ENCODE measurements at places on chromosomes 13 and 19.
A peak's percentile ranks its signal among the peaks of the same experiment; 100 is the strongest.

GRCh38 chr19:803686-804418, 6.6 kb downstream of the PTBP1 start:
- DNase-seq, result no peak

- no peak for DNase-seq
Measured at GRCh38 chr19:49635530-49636232, 4.3 kb downstream of the RRAS start.

GRCh38 chr13:77222000-77222690, 104.7 kb downstream of the MYCBP2 start:
- DNase-seq, result no peak

DNA sequence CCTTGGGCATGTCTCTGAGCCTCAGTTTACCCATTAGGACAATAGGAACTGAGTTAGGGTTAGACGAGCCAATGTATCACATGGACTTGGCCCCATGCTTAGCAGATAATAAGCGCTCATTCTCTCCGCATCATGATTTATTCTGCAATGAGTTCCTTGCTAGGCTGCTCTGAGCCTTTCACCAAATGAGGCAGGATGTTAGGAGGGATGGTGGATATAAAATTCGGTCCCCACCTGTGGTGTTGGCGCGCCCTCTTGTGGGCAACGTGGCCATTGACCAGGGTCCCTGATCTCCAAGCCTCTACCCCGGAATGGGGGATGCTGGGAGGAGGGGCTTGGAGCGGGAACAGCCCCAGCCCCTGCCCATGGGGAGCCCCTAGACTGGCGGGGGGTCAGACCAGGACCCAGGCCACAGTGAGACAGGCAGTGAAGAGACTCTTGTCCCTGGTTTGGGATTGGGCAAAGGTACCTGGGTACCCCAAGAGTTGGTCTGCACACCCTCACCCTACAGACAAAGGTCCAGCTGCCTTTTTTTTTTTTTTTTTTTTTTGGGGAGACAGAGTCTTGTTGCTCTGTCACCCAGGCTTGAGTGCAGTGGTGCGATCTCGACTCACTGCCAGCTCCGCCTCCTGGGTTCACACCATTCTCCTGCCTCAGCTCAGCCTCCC, 43.9 kb downstream of the CERS4 start:
- peak; percentile 9 for DNase-seq

- DNase-seq, result no peak
Measured at GRCh38 chr19:19409631-19410030, 4.2 kb downstream of the GATAD2A start.

- DNase-seq, result no peak
Measured at GRCh38 chr13:29402166-29402636, 193.3 kb downstream of the SLC7A1 start.

DNA sequence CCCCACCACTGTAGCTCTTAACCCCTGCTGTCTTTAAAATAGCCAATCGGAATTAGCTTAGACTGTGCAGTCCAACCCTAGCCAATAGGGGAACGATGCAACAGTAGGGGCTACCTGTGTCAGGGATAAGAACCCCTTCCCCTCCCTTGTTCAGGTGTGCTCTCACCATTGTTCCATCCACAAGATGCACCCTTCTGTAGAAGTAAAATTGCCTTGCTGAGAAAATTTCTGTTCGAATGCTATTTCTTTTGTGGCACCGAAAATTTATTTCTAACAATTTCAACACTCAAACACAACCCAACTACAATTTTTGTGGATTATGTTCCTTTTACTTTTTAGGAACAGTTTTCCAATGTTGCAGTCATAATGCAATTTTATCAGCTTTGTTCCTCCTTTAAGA, 3.6 kb upstream of the ZNF583 start:
- no peak for DNase-seq

DNA sequence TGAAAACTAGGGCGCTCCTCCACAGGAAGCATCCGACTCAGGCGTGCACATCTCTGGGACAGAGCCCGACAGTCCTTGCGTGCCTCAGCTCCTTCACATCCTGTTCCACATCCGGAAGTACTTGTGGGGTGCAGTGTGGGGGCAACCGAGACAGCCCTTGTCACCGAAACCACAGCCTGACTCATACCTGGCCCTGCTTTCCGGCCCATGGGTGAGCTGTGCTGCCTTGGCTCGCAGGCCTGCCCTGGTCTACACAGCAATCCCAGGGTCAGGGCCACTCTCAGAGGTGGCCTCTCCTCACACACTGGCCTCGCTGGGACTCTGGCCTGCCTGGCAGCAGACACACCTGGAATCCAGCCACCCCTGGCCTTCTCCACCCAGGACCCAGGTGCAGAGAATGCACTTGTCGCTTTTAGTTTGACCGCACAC, 100.4 kb downstream of the STK24 start:
- no peak for DNase-seq

- peak; percentile 86 for DNase-seq
Measured at GRCh38 chr19:38949580-38950367, 19.0 kb downstream of the MRPS12 start.

DNA sequence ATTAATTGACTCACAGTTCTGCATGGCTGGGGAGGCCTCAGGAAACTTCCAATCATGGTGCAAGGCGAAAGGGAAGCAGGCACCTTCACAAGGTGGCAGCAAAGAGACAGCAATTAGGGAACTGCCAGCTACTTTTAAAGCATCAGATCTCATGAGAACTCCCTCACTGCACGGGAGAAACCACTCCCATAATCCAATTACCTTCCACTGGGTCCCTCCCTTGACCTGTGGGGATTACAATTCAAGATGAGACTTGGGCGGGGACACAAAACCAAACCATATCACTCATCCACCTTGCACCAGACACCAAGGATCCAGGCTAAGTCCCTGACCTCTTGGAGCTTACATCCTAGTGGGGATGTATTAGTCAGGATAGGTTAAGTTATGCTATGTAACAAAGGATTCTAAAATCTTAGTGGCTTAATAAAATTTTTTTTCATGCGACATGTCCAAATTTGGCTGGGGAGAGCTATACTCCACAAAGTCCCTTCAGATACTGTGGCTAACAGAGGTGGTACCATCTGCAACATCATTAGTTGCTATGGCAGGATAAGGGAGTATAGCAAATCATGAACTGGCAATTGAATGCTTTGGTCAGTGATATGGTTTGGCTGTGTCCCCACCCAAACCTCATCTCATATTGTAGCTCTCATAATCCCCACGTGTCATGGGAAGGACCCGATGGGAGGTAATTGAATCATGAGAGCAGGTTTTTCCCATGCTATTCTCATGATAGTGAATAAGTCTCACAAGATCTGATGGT, 8.3 kb upstream of the FAM187B start:
- no peak for DNase-seq

- DNase-seq, result no peak
Measured at GRCh38 chr13:25541434-25542123, 169.8 kb downstream of the ATP8A2 start.

DNA sequence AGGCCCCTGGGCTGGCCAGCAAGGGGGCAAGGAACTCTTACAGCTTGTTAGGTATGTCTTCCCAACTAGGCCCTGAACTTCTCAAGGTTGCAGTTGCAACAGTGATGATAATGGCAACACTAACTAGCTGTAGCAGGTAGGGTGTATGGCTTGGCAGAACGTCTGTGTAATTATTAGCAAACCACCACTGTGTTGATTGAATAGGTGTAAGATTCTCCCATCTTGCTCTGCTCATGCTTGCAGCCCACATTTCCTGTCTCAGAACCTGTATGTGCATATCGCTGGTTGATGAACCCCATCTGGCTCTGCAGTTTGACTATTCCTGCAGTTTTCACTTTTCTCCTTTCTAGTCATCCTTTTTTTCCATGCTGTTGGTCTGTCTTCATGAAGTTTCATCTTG, 178.8 kb downstream of the KATNAL1 start:
- no peak for DNase-seq

DNA sequence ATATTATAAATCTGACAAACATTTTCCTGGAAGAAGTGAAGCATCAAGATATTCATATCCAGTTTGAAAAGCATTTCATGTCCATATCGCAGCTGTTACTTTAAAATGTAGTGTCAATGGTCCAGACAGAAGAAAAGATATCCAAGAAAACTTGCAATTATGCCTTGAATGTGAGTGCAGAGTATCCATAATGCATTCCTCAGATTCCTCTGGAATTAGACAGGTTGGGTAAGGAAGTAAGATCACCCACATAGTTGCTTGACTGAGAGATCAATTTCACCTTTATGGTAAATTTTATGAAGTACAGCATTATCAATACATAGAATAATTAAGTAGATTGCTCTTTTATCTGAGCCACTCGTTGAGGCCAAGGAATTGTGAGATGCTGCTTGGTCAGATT, 327.0 kb upstream of the SLITRK5 start:
- DNase-seq, result no peak

DNA sequence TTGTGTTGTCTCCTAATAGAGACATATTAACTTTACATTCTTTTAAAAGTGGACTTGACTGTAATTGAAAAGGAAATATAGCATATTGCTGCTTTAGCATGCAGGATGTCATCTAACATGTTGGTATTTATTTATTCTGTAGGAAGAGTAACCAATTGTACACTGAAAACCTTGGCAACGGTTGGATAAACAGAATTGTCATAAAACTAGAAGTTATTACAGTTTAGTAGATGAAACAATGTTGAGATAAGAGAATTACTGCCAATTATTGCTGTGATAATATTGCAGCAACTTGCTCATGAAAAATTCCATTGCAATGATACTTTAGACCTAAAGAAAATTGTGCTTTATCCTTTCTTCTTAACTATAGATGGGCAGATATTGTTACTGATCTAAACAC, 7.6 kb upstream of the ERCC5 start:
- no peak for DNase-seq

DNA sequence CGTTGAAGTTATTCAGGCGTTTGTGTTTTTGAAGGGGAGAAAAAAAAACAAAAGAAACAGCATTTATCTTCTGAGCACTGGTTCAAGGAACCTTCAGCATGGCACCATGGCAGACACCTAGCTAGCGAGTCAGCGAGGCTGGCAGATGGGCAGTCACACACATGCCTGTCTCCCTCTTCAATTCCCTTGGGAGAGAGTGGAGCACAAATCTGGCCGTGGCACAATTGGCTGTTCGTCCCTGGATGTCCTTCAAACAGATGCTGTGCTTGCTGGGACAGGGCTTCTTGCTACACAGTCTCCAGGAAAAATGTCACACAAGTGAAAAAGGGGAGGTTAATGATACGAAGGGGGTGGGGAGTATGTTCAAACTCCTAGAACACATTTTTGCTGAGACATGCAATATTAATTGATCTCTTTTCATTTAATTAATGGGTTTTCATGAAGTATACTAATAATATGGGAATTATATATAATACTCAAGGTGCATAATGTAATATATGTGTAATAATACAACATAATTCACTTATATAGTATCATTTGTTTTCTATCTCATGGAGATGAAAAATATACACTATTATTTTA, 1674.5 kb upstream of the SLC10A2 start:
- no peak for DNase-seq

GRCh38 chr13:46687810-46688209, 109.2 kb downstream of the ESD start:
- DNase-seq, result peak; percentile 44

DNA sequence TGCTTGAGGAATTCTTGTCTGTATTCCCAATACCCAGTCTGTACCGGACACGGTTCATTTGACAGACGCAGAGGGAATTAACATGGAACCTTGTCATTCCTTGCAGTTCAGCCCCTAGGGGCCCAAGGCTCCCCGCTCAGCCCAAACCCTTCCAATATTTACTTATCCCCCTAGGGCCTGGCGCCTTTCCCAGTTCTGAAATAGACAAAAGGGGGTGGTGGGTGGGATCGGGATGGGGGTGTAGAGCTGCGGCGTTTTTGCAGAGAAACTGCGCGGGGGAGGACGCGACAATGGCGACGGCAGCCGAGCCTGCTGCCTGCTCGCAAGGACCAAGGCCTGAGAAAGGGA, 583 bp downstream of the AKAP8L start:
- no peak for DNase-seq

GRCh38 chr19:35165200-35166058, 10.9 kb downstream of the FXYD5 start:
- no peak for DNase-seq

DNA sequence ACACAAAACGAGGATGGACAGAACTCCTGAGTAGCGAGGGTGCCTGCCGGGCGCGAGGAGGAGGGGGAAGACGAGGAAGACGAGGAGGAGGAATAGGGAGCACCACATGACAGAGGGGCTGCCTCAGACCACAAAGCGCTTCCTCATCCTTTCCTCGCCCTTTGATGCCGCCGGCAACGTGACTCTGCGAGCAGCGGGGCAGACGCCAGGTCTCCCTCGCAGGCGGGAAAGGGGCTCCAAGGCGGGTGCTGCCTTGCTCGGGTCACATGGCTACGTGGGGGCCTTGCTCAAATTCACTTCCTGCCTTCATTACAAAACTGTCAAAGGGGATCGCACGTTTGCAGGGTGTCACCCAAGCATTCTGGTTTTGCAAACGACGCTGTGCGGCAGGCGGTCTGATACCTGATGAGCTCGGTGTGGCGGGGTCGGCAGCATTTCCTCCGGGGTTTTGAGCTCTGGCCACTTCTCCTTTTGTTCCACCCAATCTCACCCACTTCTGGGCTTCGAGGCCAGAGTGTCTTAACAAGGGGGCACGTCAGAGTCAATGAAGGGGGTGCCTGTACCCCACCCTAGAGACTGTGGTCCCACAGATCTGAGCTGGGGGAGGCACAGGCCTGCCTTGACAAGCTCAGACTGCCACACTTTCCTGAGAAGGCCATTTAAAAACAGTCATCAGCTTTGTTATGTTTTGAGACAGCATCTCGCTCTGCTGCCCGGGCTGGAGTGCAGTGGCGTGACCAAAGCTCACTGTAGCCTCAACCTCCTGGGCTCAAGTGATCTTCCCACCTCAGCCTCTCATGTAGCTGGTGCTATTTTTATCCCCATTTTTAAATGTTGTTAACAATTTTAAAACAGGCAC, 14.9 kb downstream of the MAP2K2 start:
- DNase-seq, result no peak

DNA sequence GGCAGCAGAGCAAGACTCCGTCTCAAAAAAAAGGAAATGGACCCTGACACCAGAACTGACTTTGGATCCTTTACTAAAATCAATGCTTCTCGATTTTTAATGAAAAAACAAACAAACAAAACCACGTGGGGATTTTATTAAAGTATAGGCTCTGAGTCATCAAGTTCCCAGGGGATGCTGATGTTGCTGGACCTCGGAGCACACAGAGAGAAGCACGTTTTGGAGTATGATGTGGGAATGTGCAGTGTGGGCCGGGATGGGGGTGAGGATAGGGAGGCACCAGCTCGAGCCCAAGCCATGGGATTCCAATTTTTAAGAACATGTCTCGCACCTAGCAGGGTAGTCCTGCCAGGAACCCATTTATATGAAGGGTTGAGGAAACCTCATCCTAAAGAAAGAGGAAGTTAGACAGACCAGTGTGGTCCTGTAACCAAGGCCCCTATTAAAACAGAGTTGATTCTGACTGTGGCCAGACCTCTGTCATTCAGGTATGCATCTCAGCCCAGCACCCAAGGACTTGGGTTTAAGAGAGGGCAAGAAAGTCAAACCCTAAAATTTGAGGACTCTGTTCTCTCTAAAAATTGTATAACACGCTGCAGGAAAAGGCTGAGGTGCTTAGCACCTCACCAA, 6.4 kb downstream of the FLT1 start:
- DNase-seq, result no peak

Data from NCI-H526 treated with DMSO at 0.1 percent for 48 hours (cell line).